ENCODE measurements at places on chromosomes 3 and 15.

- peak; percentile 82 for DNase-seq
Measured at GRCh38 chr15:38072348-38073177, 138.1 kb downstream of the TMCO5A start.

GRCh38 chr3:80192936-80193335 lies 425.1 kb upstream of the ROBO1 start:
- DNase-seq, result no peak

DNA sequence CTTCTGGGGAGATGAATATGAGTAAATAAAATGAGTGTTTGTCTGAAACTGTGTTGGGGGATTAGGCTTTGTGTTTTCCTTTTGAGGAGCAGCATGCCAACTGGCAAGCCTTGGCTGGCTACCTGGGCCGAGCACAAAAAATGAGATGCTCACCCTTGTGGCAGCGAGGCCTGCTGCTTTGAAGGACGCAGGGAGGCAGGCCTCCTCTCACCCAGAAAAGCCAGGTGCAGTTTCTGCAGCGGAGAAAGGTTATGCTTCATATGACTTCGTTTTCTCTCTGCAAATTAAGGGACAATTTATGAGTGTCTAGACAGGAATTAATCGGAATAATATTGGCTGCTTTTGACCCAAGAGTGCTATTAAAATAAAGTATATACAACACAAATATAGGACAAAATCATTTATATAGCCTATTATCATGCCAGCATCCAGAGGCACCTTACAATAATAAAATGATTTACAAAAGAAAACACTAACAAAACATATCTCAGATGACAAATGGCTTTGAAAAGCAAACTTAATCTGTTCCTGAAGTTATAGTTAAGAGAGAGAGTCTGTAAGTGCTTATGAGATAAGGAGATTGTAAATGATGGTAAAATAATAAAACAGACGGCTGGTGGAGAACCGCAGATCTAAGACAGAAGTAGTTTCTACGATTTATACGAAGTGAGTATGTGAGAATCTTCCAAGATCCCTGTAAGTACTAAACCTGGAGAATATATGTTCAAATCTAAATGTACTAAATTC lies 682.8 kb upstream of the NR2F2 start:
- DNase-seq, result no peak

- no peak for DNase-seq
Measured at GRCh38 chr3:141306922-141307321, 61.4 kb upstream of the ZBTB38 start.

- DNase-seq, result no peak
Measured at GRCh38 chr3:99559196-99559595, 79.2 kb upstream of the COL8A1 start.

DNA sequence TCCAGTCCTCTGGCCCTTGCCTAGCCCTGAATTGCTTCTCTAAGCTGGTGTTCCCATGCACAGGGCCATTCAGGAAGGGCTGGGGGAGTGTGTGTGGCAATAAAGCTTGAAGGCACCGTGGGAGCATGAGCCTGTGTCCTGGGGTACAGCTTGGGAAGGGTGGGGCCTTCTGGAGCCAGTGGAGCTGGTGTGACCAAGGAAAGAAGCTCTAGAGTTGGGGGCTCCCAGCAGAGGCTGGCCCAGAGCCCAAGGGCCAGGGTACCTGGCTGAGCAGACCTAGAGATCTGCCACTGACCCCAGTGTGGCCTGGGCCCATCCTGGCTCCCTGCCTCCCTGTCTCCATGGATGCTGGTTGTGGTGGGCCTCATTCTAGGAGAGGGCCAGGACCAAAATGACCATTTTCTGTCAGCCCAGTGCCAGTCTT lies 8.1 kb downstream of the ABTB1 start:
- DNase-seq, result no peak

GRCh38 chr3:2156244-2156847 lies 57.7 kb downstream of the CNTN4 start:
- DNase-seq, result peak; percentile 4

- no peak for DNase-seq
Measured at GRCh38 chr15:28182216-28182615, 83.1 kb upstream of the OCA2 start.
